ENCODE measurements at places on chromosomes 3 and 15.
A peak's percentile ranks its signal among the peaks of the same experiment; 100 is the strongest.

DNA sequence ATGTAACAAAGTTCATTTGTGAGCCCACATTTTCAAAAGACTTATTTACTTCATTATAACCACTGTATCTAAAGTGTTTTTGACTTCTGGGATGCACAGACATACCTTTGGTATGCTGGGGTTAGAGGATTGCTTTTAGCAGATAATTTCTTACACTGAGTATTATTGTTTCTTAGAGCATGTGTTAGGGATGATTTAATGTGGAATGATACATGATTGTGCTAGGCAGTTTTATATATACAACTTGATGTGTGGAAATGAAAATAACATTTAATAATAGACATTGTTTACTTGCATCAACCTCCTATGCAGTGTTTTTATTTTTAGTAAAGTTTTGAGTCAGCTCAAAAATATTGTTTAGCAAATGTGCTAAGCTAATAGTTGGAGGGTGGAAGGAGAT is 3.4 kb downstream of the KIF23 start:
- no peak for DNase-seq

- DNase-seq = no peak
Observed at GRCh38 chr15:71541746-71542145, 268.6 kb upstream of the NR2E3 start.

DNA sequence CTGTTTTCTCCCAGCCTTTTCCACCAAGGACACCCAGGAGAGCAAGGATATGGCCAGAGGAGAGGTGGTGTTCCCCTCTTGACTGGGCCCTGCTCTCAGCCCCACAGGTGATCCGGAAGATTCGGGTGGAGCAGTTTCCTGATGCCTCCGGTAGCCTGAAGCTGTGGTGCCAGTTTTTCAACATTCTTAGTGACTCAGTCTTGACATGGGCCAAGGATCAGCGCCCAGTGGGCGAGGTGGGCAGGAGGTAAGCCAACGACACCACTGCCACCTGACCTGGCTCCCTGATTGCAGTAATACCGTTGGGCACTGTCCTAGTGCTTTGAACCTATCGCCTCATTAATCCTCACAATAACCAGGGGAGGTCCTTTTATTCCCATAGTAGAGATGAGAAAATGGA is 25.3 kb upstream of the SLC28A1 start:
- DNase-seq = no peak

DNA sequence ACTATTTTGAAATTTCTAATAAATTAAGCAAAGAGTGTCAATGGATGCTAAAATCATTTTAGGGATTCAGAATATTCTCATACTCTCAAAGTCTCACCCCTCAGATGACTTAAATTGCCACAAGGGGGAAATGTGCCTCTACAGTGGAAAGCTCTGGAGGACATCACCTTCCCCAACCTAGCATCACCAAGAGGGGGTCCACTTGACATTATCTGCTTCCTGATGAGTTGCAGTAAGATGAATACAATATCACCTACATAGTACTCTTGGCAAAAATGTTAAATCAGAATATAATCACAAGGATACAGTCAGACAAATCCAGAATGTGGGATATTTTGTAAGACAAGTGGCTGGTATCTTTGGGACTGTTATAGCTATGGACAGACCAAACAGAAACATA is 290.1 kb downstream of the MFSD1 start:
- DNase-seq = no peak

DNA sequence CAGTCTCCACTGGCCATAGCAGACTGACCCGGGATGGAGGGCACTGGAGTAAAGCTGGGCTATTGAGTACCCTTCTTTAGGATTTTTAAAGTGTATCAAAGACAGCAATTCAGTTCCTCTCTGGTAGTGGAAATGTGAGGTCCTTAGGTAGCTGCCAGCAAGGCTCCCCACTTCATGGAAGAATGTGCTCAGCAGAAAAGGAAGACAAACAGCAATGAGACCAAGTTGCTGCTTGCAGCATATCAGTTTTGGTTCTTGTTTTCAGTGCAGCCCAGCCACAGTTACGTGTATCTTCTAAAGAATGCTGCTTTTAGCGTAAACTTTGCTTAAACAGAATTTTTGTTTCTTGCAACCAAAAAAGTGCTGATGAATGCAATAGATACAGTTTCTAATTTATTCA is 374.0 kb upstream of the CBLB start:
- peak; percentile 34 for DNase-seq

DNA sequence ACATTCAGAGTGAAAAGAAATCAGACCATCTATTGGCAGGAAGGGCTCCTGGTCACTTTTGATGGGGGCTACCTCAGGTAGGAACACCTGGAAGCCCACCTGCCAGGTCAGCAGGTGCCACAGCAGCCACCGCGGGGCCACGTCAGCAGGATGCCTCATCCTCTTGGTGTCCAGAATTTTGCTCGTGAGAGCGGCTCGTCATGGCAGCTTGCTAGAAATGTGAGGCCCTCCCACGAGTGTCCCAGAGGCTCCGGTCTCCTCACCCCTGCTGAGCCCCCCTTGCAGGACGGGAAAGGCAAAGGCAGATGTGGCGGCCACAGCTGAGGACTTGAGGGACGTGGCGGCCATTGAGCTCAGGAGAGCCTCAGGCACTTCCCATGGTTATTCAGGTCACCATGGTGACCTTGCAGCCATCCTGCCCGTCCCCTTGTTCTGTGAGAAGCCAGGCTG is 129.4 kb downstream of the LRRK1 start:
- no peak for DNase-seq

- no peak for DNase-seq
Observed at GRCh38 chr3:191695815-191696153, 234.8 kb downstream of the PYDC2 start.

- DNase-seq = no peak
Observed at GRCh38 chr3:128269796-128270195, 116.5 kb downstream of the EEFSEC start.

- no peak for DNase-seq
Observed at GRCh38 chr3:74036568-74036967, 411.8 kb upstream of the PDZRN3 start.

GRCh38 chr3:190094160-190094718 is 26.5 kb downstream of the P3H2 start:
- DNase-seq = no peak

DNA sequence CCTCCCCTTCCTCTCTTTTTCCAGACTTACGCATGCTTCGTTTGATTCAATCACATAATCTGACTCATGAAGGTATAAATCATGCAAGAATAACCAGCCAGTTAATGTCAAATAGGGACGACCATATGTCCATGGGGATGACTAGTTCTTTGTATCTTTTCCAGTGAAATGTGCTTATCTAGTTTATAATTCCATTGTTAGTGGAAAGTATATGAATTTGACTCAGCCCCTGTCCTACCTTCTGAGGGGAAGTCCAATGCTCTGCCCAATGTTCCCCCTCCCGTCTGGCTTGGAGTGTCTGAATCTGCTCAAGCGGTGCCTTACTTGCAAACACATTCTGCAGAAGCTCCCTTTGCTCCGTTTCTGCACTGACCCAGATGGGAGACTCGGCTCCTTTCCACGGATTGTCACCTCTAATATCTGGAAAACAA is 55.0 kb upstream of the EPHB3 start:
- no peak for DNase-seq

- DNase-seq = no peak
Observed at GRCh38 chr15:57382215-57382614, 5.9 kb downstream of the CGNL1 start.

- no peak for DNase-seq
Observed at GRCh38 chr3:128573160-128573559, 77.5 kb downstream of the RPN1 start.

- no peak for DNase-seq
Observed at GRCh38 chr3:146431240-146431639, 38.1 kb downstream of the PLSCR2 start.

- DNase-seq = no peak
Observed at GRCh38 chr15:59237924-59238331, 31.3 kb downstream of the LDHAL6B start.

Measured in globus pallidus (tissue), 1 donor.